ENCODE measurements at places on chromosomes 3 and 15.

GRCh38 chr3:30259730-30260129, 346.7 kb upstream of the TGFBR2 start:
- DNase-seq: no peak

DNA sequence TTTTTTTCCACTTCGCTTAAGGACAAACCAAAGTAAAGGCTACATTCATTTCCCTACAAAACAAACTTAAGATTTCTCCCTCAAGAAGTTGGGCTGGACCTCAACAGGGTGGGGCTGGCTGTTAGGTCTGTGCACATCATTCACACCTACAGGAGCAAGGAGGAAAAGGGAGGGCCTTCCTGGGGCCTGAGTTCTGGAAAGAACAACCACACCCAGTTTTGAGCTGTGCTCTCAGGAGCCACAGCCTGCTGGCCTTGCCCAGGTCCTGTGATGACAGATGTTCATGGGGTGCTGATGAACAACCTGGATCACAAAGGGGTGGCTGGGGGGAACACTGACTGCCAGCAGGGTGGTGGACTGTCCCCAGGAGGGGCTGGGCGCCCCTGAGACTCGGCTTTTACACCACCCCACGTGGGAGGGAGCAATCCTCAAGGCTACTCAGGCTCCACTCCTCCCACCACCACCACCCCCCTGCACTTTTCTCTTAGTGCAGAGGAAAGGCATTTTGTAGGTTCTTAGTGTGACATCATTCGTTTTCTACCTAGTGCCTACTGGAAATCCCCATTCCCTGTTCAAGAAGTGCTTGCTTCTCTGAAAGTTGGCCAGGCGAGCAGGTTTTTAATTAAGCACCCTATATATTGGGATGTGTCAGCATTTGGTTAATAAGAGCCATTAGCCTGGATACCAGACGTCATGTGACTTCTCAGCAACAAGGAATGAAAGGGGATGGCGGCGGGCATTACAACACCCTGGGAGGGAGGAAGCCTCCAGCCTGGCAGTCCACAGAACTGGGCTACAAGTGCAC, 35.7 kb downstream of the CCNB2 start:
- no peak for DNase-seq

DNA sequence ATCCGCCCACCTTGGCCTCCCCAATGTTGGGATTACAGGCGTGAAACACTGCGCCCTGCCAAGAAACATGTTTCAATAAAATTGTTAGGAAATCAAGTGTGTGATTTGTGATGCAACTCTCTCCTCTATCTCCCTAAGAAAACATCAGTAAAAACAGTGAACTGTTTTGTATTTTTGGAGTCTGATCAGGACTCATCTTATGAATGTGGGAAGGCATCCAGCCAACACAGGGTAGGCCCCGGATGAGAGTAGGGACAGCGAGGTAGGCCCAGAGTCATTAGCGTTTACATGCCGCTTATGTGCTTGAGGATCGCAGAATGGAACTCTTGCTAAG, 884 bp upstream of the GLYCTK start:
- no peak for DNase-seq

- DNase-seq: no peak
Measured at GRCh38 chr3:113606539-113607218, 74.3 kb downstream of the SIDT1 start.

- no peak for DNase-seq
Measured at GRCh38 chr15:101124731-101125451, 127.0 kb downstream of the CHSY1 start.

DNA sequence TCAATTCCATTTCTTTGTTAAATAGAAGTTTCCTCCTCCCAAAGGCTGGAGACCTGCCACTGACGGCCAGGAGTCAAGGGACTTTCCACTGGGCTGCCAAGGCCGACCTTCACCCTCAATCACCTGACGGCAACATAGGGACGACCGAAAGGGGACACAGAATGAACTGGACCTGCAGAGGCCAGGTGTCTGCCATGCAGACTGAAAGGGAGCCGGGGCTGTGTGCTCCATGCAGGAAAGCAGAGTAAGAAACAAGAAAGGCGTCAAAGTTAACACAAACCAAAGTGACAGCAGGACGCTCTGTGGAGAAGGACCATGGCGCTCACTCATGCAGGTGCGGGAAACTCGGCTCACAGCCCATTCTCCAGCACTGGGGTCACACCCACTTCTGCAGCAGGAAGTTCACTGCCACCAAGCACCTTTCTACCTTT, 26.1 kb downstream of the ZXDC start:
- DNase-seq: no peak

- no peak for DNase-seq
Measured at GRCh38 chr3:37223576-37223975, 49.2 kb upstream of the LRRFIP2 start.

DNA sequence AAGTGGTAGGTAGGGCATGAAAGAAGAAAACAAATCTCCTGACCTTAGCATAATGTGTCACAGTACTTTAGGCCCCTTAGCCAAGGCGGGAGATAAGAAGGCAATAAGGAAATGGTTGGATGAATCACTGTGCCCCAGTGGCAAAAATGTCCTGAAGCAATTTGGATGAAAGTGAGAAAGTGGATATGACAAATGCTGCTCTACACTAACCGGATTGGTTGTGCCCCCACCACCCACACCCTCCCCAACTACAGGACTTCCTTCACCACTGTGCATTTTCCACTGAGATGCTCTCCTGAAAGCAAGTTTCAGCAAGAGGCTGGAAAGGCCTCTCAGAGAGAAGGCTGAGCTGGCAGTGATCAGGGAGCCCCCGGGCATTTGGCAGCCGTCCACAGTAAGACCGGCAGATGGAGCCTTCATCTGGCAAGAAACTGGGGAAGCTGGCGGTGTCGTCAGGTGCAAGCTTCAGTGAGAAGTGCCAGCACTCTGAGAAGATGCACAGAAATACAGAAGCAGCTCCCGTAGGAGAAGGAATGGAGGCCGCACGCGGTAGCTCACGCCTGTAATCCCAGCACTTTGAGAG, 63.8 kb downstream of the ATP1B3 start:
- no peak for DNase-seq

DNA sequence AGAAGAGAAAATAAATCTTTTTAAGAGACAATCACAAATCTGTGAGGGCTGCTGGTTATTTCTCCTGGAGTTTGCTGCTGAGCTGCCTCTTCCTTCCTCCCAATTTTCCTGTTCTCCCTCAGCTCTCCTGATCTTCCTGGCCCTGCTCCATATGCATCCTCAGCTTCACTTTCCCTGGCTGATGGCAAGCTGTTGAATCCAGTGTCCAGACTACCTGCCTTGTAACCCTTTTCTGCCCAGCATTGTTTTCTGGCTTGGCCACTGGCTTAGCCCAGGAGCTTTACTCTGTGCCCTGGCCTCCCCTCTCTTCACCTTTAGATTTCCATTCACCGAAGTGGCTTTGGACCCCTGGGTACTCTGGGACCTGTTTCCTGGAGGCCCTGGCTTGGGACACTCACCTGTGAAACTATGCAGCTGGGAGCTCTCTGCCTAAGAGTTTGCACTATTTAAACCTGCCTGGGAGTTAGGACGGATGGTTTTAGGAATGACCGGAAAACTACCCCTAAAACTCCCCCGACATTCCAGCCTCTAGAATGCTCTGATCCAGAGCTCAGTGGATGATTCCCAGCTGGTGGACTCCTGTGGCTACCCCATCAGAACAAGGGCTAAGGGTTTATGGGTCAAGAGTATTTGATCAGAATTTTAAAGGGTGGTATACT, 90.0 kb downstream of the RBPMS2 start:
- DNase-seq: no peak

DNA sequence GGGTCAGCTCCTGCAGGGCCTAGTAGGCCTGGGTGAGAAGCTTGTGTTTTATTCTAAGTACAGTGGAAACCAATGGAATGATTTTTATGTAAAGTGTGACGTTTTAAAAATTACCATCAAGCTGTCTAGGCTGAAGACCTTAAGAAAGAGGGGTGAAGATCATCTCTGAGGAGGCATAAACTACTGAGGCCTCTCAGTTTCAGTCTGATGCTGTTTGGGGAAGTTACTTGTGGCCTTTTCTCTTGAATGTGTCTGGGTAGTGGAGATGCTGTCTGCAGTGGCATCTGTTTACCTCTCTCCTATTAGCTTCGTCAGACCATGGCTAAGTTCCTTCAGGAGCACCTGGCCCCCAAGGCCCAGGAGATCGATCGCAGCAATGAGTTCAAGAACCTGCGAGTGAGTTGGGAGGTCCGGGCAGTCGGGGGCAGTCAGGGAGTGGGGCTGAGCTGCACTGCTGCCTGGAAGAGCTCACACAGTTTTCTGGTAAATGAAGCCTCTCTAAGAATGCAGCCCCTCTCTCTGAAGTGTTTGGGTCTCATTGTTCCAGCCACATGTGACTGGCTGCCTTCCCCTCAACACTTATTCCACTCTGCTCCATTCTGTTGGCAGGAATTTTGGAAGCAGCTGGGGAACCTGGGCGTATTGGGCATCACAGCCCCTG, 1.9 kb downstream of the IVD start:
- no peak for DNase-seq

DNA sequence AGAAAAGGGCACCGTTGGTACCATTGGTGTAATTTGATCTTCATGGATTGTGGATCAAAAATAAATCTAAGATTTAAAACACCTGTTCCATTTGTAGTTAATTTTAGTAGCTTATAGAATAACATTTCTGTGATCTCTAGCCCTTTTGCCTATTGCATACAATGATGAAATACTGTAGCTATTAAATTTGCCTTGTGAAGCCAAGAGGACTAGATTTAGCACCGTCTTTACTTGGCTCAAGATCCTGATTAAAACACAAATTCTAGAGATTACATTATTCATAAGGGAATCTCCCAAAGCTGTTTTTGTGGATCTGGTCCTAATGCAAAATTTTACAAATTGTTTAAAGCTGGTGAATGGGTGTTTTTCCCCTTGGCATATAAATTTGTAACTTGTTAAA, 8.2 kb downstream of the TBC1D23 start:
- DNase-seq: no peak

DNA sequence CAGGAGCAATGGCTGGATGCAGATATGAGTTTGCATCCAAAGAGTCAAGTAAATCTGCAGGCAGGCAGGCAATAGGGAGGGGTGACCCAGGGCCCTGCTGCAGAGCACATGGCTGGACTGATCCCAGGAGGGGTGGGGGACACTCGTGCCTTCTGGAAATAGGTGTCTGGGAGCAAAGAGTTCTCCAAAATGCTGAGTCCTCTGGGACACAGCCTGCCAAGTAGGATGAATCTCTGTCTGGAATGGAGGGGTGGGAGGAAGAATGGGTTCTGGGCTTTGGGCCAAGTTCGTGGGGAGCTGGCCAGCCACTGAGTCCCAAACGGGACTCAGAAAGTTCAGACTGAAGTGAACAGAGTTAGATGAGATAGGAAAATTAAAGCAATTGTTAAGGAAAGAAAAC, 214.5 kb downstream of the MTHFS start:
- DNase-seq: peak; percentile 32

- DNase-seq: no peak
Measured at GRCh38 chr3:197428117-197428801, 127.5 kb downstream of the BDH1 start.

- no peak for DNase-seq
Measured at GRCh38 chr3:153144779-153145178, 17.2 kb upstream of the RAP2B start.

DNA sequence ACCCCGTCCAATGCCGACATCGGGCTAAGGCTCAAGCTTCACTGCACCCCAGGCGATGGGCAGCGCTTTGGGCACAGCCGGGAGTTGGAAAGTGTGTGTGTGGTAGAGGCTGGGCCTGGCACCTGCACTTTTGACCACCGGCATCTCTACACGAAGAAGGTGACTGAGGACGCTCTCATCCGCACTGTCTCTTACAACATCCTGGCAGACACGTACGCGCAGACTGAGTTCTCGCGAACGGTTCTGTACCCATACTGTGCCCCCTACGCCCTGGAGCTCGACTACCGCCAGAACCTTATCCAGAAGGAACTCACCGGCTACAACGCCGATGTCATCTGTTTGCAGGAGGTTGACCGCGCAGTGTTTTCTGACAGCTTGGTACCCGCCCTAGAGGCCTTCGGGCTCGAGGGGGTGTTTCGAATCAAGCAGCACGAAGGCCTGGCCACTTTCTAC, 1.0 kb downstream of the PDE12 start:
- DNase-seq: no peak

DNA sequence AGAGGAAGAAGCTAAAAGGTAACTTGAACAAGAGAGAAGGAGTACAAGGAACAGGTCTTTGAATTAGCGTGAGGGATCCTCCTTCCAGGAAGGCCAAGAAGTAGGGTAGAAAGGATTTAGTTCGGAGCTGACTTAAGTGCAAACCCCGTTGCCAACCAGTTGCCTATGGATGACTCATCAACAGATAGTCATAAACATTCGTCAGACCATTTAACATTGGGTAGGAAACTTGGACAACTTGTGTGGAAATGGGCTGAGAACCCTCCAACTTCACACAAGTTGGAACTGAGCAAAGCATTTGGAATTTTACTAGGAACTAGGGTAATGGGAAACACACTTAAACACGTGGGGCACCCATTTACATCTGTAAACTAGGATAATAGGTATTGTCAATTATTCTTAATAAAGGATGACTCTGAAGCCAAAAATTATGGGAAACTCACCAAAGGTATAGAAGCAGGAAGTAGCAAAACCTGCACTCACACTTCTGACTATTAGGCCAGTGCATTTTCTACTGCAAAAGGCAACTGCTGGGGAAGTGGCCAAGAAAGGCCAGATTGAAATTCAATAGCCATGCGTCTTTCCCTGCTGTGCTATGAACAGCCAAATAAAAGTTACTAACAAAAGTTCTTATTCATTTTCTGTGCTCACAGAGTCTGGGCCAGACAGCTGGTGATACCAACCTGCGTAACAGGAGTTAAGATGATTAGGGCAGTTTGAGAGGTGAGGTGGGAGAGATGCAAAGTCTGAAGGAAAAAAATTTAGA, 174.5 kb upstream of the TMC3 start:
- DNase-seq: peak; percentile 13

DNA sequence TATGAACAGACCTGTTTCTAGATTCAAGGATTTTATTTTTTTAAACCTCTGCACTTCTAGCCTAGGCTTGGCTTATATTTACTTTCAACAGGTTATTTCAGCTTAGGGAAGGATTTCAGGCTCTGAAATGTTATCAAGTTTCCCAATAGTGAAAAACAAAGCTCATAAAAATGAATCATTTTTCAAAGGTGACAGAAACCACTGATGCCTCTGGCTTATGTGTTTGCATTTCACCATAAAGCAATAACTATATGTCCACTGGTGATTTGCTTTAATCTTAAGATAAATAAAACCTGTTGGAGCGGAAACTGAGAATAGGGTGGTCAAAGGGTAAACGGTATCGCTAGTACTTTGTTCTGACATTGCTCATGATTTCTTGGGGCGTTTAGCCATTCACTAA, 141.2 kb upstream of the LRIG1 start:
- DNase-seq: no peak

GRCh38 chr3:117454254-117454653, 744.7 kb downstream of the TUSC7 start:
- DNase-seq: no peak

DNA sequence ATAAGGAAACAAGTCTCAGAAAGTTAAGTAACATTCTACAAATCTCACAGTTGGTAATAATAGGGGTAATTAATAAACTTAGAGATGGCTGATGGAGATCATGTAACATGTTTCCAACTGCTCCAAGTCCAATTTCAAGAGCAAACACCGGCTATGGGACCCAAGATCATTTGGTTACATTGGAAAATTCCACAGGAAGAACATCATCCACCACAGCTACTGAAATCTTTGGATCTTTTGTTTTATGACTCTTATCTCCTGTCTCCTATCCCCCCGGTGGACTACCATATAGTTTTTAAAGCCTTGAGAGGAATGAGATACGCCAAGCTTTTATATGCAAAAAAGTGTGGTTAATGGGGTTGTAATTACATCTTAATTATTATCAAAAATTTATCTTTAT, 216.1 kb downstream of the WNT5A start:
- DNase-seq: no peak
